T-cell (primary cell): ENCODE measurements at places on chromosomes 3 and 15. TPM values are rescaled to one million over a fixed set of nuclear protein-coding genes. Genes with fewer than 3 reads are reported as not detected.

GRCh38 chr15:71153823-71154524 lies 38.7 kb downstream of the THSD4 start:
- DNase-seq: no peak

GRCh38 chr15:64828985-64829384 lies 3.5 kb upstream of the PIF1 start:
- no peak for DNase-seq

DNA sequence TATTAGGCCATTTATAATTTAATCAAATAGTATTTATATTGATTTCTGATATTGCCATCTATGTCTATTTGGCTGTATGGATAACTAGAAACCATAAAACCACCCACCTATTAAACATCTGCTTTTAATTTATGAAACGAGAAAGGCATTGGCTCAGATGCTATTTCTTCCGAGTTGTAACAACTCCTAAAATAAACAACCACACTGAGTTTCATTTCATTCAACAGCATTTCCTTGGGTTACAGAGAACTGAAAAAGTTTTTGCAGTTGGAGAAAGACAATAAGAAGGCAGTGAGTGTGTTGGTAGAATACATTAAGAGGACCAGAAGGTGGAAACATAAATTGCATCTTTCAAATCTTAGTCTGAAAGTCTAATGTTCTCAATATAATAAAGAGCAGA lies 79.1 kb downstream of the AQR start:
- DNase-seq: no peak

Gene TMEM40
- not detected for total RNA-seq

Gene SLC9C1
- total RNA-seq: not detected
